ENCODE measurements at places on chromosomes 5 and 9.
A peak's percentile ranks its signal among the peaks of the same experiment; 100 is the strongest.

DNA sequence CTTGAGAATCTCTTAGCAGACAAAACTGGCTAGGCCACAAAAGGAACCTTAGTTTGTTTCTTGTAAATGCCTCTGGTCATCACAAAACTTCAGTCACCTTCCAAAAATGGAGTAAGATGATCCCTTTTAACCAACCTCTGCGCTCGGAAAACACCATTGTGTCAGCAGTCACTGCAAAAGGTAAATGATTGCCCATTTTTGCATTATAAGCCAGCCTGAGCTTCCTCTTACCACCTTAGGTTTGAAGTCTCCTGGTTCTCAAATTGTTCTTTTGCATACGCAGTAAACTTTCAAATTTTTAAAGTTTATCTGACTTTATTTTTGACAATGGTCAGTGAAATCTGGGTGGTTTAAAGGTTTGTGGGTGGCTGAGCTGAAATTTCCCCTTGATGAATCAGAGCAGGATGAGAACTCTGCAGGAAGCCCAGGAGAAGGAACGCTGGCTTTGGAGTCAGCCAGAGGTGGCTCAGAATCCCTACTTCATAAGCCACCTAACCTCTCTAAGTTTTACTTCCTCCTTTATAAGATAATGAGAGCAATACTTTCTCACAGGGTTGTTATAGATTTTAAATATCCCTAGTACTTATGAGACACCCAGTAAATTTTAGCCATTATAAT, 131.4 kb downstream of the MED10 start:
- no peak for DNase-seq

DNA sequence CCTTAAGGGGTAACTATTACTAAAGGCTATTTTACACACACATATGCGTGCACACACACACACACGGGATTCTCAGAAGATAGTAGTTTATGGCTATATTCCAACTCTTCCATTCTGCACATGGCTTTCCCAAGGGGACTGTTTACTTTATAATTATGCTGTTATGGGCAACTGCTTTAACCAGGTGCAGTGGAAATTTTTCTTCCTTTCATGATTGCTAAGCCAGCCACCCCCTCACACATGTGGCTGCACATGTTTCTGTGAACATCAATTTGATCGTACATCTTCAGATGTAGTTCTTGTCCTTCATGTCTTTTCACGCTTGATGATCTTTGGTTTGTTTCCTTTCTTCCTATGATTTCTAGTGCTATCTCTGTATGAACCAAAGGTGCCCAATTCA, 37.0 kb downstream of the MRPS30 start:
- DNase-seq = no peak

DNA sequence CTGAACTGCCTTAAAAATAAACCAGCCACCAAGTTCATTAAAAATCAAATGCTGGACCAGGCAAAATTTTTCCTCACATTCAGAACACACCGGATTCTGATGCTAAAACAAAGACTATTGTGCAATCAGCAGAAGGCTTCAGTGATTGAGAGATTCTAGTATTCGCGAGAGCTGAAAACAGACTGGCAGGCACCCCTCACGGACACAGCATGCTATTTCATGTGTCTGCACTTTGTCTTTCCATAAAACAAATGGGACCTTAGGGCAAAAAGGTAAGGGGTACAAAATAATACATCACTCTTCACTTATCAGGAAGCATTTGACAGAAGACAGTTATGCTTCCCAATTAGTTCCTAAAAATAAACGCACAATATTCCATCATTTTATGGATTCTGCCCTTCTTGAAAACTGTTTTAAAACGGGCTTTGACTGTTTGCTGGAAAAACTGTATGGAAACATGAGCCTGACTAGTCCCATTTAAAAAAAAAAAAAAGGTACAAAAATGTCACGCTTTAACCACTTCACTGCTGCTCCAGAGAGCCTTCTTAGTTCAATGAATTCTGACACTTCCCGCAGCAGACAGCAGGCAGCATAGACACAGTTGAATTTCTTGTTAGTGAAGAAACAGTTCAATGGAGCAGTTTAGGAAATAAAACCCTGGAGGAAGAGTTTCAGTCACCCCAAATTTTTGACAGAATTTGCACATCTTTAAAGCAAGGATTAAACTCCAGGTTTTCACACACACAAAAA, 99.2 kb downstream of the MED27 start:
- DNase-seq = no peak

DNA sequence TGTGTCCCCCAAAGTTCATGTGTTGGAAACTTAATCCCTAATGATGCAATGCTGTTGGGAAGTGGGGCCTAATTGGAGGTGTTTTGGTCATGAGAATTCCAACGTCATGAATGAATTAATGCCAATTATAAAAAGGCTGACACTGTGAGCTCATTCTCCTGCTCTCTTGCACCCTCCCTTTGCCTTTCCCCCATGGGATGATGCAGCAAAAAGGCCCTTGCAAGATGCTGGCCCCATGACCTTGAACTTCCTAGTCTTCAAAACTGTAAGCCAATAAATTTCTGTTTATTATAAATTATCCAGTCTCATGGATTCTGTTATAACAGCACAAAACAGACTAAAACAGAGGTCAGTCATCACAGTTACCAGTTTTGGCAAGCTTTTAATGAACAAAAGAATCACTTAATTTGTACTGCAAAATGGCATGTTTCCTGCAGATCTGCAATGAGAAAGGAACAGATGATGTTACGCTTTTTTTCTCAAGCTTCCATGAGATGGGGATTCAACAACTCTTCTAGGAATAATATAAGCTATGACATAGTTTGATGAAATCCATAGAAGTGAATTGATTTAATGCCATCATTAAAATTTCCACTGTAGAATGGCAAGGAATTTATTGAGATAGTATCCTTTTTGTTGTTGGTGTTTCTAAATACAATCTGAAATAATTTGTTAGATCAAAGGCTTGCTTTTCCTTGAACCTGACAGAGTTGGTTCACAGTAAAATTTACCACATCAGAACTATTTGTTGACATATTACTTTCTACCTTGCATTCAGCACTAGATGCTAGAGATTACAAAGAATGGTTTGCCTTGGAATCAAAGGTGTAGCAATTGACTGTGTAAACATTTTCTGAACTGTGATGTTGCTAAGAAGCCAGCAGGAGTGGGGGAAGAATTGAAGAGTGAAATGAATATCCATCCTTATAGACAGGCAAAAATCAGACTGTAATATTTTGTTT, 29.3 kb upstream of the RFK start:
- DNase-seq = no peak

DNA sequence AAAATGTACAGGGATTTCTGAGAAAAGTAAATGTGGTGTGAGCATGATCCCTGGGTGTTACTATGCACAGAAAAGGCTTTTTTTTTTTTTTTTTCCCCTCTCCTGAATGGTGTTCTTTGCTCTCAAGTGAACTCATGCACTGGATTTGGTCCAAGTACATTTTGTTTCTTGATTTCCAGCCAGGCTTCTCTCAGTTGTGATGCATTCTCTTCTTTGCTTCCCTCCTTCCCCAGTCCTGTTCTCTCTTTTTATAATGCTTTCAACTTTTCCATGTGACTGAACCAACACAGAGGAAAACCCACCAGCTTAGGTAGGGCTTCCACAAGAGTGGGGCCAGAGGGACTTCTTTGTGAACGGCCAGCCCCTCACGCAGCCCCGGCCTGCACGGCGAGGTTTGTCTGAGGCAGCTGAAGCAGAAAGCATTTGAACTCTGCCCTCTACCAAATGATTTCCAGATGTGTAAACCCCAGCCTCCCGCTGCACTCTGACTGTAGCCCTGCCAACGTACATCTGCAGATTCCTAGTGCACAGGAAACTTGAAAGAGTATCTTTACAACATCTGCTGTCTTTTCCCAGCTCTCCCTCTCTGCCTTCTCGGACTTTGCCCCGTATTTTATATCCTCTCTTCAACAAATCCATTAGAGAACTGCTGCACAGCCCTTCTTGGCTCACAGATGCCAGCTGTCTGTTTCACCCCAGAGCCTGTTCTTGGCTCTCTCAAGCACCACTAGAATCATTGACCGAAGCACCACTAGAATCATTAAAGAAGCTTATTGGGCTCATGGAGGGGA, 71.8 kb upstream of the CD180 start:
- DNase-seq = no peak

GRCh38 chr5:157523976-157524375, 51.6 kb downstream of the ADAM19 start:
- DNase-seq = no peak

- no peak for DNase-seq
Observed at GRCh38 chr9:98896632-98897031, 47.1 kb upstream of the COL15A1 start.

DNA sequence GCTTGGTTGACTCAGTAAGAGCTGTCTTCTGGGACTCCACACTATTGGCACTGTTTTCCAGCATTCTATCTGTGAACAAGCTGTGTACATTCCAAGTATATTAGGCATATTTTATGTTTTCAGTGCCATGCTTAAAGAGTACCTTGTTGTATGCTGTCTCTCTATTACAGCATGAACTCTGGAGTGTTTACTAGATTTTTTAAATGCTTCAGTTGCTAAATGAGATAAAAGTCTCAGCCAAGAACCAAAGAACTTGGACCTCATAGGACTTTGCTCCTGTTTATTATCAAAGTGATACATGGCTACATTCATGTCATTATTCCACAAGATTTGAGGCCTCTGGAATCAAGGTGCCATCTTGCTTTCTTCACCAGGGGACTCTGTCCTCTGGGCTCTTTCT, 167.2 kb downstream of the C9orf152 start:
- no peak for DNase-seq

GRCh38 chr5:91434348-91434747, 51.2 kb upstream of the ARRDC3 start:
- no peak for DNase-seq

- no peak for DNase-seq
Observed at GRCh38 chr5:38105801-38106200, 152.6 kb upstream of the EGFLAM start.

DNA sequence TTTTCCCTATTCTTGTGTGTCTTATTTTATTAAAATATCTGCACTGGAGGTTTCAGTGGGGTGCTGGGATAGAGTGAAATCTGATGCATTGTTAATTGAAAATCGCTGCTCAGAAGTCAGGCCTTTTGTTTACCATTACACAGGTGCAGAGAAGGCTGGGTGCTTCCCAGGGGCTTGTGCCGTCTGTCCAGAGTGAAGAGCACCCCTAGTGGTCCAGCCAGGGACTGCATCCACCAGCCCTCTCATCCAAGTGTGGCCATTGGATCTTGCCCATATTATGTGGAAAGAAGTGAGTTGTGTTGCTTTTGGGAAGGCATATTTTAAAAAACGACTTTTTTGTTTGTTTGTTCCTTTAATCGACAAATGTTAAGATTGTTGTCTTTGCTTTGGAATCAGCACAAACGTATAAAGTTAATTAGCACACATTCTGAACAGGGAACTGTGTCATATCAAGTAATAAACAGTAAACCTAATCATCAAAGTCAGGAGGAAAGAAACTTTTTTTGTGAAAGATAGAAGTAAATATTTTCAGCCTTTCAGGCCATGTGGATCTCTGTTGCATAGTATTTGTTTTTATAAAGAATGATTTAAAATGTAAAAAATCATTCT, 315.6 kb downstream of the MTRR start:
- DNase-seq = peak; percentile 22

GRCh38 chr9:120922404-120923195, 4.0 kb downstream of the TRAF1 start:
- DNase-seq = no peak

GRCh38 chr9:83965350-83966208, 14.4 kb downstream of the HNRNPK start:
- DNase-seq = no peak

DNA sequence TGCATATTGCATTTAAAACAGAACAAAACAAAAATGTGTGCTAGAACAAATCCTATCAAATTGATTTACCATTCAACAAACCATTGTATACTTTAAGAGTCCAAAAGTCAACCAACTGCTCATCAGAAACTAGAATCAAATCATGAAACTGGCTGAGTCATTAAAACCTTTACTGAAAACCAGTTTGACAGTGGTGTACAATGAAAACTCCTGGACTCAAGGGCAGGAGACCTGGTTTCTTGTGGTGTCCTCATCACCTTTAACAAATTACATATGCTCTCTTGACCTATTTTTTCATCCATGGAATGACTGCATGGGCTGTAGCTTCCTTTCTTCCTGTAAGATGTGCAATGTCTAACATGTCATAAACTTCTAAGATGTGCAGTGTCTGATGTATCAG, 315.3 kb upstream of the SLC30A5 start:
- no peak for DNase-seq

DNA sequence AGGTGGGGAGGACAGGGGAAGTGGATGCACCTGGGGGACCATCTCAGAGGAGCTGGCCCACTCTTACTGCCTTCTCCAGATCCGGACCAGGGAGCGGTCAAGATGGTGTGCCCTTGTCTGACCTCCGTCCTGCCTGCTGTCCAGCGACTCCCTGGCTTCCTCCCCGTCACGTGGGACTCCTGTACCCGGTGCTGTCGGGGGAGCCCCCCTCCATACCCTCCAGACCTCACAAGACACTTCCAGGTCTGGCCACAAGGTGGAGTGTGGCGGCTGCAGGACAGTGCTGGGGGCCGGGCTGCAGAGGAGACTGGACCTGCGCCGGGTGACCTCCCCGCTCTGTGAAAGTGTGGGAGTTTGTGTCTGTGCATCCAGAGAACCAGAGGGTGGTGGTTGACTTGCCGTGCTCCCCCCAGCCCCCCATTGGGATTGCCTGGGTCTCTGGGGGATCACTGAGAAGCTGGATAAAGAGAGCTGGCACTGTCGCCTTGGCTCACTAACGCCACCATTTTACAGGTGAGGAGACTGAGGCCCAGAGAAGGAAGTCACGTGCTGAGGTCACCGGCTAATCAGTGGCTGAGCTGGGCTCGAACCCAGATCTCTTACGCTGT, 1.9 kb upstream of the CRB2 start:
- peak; percentile 49 for DNase-seq

DNA sequence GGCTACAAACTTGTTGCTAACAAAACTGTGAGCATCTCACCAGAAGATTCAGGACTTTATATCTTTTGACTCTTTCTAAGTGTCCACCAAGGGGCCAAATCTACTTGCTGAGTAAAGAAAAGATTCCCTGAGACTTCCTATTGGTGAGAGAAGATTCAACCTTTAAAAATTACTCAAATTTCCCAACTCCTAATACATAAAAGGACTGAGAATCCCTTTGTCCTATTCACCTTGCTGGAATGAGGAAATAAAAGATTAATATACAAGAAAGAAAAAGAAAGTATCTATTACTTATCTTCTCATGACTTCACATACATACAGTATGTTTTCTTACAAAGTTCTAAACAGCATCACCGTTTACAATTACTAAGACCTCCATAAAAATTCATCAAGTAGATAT, 47.9 kb upstream of the MYOT start:
- no peak for DNase-seq

DNA sequence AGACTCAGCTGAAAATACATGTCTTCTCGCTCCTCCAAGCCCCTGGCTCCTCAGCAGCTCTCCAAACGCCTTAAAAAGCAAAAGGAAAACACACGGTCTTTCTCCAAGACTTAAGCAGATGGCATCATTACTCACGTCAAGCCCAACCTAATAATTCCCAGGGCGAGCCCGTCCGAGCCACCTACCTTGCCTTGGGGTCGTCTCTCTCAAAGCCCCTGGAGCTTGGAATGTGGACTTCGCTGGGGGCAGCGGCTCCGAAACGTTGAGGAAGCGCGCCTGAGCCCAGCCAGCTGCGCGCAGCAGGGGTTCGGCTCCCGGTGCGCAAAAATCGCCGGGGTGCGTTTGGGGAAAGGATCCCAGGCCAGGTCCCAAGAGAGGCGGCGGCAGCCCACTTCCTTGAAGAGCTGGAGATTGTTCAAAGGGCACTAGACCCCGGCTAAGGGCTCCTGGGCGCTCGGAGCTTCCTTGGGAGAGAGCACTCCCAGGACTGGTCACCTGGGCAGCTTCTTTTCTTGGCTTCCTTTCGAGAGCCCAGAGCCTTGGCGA, 395 bp downstream of the DRD1 start:
- DNase-seq = no peak

Data from activated T-cell treated with anti-CD3 and anti-CD28 coated beads for 48 hours (primary cell).